ENCODE measurements at places on chromosomes 7 and 10.

DNA sequence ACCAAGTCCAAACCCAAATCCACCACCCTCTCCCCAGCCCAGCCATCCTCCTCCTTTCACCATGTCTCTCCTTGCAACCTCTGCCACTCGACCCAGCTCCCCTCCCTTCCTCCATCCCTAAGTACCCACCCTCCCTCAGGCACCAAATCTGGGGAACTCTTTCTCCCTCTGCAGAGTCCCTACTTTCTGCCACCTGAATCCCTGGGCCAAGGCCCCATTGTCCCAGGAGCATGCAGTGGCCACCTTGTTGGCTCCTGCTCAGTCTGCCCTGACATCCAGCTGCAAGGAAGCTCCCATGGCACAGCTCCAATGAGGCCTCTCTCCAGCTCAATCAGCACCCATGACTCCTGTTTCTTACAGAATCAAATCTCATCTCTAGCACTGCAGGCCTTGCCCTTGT, 5.5 kb upstream of the UNC5B start:
- DNase-seq, result no peak

- DNase-seq, result no peak
Measured at GRCh38 chr7:83301416-83301815, 138.7 kb upstream of the PCLO start.

GRCh38 chr7:1057416-1058291, 13.3 kb downstream of the GPR146 start:
- no peak for DNase-seq

- no peak for DNase-seq
Measured at GRCh38 chr10:93062514-93063143, 2.0 kb downstream of the CYP26C1 start.

GRCh38 chr10:5559642-5560141, 34.9 kb downstream of the CALML3 start:
- no peak for DNase-seq

GRCh38 chr10:26790221-26790995, 70.3 kb downstream of the ABI1 start:
- no peak for DNase-seq

DNA sequence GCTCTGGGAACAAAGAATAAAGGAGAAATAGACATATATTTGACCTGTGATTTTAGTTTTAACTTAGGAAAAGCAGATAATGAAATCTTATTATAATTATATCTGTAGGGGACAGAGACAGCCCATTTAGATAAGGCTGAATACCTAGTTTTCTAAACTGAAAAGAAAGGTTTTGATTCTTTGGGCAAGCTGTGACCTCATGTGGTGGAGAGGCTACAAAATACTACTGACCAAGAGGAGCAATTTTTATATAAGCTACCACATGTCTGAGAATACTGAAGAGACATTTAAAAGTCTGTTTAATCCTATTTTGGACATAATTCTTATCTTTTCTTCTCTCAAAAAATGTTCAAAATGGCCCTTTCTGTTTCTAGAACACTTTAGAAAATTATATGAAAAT, 271.0 kb downstream of the MTERF1 start:
- no peak for DNase-seq

DNA sequence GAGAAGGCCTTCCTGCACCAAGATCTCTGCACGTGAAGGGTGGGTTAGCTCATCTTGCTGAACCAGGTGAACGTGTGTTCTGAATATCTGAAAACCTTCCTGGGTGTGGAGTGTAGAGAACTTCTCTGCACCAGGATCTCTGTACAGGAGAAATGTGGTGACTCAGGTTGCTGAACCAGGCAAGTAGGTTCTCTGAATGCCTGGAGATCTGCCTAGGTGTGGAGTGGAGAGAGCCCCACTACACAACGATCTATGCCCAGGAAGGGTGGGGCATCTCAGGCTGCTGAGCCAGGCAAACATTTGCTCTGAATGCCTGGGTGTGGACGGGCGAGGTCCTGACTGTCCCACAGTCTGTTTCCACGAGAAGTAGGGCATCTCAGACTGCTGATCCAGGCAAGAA, 1002.3 kb upstream of the KCND2 start:
- no peak for DNase-seq

DNA sequence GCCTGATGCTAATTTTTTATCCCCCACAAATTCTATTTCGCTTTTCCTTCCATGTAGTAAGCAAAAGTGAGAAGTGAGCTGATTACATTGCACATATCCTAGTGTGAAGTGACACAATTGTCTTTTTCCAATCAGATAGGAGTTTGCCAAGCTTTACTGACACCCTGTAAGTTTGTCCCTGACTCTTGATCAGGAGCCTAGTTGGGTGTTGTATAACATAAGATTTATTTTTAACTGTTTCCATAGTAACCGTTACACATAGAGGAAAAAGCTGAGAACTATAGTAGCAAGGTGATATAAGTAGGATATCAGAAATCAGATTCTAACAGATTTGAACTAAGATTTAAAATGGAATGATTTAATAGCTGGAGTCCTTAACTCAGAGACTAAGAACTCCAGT, 31.2 kb downstream of the EXOC4 start:
- DNase-seq, result no peak

GRCh38 chr7:73308074-73308664, 457 bp downstream of the NSUN5 start:
- DNase-seq, result no peak

DNA sequence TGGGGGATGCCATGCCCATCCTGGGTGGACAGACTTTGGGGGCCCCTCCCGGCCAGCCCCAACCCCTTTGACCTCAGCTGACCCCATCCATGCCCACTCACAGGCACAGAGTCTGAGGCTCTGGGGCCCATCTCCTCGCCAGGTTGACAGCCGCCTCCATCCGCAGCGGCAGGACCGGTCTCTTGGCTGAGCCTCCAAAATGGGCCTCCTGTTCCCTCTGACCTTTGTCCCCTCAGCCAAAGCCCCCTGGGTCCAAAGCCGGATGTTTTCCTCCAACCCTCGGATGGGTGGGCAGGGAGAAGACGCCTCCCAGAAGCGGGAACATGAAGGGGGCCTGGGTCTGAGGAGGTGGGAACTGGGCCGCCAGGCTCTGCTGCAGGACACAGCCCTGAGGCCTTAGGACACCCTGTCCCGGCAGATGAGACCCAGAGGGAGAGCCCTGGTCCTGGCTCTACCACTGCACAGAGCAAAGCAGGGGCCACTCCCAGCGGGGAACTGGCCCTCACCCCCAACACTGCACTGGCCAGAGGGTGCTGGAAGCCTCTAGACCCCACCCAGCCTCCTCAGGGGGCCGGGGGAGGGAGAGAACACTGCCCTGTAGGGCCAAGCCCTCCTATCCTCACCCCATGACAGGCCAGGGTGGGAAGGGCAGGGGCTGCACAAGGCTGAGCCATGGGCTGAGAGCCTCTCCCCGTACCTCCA, 12.6 kb downstream of the PDGFA start:
- DNase-seq, result no peak

All from substantia nigra (tissue), 51 donors.